ENCODE measurements at places on chromosomes 16 and 17.

DNA sequence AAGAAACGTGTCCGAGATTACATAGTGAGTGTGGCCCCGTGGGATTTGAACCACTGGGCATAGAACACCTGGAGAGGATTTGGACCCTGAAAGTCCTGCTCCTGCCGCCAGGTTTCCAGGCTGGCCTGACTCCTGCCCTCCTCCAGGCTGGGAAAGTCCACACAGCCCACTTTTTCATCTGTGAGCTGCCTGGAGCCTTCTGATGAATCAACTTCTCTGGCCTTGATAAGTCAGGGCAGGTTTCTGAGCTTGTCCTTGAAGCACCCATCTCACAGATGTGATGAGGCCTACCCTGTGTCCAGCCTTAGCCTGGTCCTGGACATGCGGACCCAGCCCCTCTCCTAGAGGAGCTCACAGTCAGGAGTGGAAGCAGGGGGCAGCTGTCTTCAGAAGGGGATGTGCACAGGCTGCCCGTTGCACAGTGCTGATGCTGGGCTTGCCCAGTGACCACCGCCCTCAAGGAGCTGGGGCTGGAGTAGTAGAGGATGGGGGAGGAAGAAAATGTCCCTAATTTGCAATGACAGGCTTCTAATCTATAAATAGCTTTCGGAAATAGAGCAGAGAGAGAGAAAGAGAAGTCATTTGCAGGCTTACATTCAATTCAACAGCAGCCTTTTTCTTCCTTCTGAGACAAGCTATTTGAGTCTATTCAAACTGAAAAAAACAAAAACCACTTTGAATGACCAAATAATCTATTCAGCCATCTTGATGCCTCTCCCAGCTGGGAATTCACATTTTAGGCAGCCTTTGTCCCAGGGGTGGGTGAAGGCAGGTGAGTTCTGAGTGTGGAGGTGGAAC, 73.5 kb upstream of the DNAJA2 start:
- DNase-seq, result no peak

- DNase-seq, result no peak
Measured at GRCh38 chr16:57016831-57017230, 27.5 kb downstream of the NLRC5 start.

DNA sequence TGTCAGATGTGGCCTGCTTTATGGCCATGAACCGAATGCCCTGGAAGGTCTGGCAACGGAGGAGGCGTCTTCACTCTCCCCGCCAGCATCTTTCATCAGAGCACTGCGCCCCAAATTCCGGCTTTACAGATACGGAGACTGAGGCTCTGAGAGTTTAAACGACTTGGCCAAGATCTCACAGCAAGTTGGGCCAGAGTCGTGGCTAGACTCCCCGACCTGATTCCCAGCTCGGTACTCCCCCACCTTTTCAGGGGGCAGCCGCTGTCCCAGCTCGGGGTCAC, 1.7 kb downstream of the NGFR start:
- no peak for DNase-seq

DNA sequence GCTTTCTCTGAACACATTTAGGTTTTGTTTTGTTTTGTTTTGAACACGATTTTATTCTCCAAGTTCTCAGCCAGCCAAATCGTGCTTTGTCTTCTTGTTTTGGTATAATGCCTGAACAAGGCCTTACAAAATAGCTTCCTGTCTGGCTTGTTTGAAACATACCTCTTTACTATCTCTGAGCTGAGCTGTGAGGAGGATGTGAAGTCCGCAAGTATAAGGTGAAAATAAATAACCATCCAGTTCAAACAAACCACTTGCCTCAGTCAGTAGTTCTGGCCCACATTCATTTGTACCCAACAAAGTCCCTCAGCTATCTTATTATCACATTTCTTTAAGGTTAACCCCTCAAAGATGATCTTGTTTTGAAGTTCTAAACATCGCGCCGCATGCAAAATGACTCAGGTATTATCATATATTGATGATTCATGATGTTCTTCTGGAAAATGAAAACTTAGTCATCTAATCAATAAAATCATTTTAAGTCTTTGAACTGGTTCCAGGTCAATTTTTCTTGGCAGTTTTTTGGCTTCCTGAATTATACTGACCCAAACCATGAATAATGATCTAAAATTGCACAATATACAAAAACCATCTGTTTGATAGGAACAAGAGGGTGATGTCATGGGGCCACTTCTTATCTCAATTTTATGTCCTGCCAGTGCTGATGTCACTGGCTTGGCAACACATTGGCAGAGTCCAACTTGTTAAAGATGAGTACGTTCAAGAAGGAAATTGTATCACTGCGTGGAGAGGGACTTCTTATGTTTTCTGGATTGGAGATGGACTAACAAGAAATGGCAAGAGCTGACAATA, 694.3 kb downstream of the KCNJ2 start:
- no peak for DNase-seq

DNA sequence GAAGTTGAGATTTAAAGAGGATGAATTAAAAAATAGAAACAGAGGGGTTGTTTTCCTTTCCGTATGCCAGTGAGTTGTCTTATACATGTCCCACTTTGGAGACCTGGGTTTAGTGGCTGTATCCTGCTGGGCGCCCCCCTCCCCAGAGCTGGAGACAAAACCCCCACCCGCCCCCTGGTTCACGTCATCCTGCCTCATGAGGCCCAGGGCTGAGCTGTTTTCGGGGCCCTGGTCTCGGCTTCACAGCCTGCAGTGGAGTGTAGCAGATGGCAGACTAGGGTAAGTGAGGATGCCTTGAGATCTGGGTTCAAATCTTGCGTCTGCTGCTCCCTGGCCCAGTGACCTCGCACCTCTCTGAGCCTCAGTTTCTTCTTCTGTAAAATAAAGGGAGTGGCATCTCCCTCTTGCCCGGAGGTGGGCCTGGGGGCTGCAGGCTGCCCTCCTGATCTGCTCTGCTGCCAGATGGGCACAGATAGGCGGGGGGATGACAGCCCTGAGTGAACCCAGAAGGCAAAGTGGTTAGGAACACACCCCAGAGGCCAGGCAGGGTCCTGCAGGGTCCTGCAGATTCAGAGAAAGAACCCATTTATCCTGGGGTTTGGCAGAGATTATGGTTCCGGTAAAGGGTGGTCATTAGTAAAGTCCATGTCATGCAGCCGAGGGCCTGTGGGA, 45.1 kb downstream of the SOCS3 start:
- no peak for DNase-seq

- DNase-seq, result no peak
Measured at GRCh38 chr16:2803545-2804195, 5.4 kb downstream of the PRSS41 start.

DNA sequence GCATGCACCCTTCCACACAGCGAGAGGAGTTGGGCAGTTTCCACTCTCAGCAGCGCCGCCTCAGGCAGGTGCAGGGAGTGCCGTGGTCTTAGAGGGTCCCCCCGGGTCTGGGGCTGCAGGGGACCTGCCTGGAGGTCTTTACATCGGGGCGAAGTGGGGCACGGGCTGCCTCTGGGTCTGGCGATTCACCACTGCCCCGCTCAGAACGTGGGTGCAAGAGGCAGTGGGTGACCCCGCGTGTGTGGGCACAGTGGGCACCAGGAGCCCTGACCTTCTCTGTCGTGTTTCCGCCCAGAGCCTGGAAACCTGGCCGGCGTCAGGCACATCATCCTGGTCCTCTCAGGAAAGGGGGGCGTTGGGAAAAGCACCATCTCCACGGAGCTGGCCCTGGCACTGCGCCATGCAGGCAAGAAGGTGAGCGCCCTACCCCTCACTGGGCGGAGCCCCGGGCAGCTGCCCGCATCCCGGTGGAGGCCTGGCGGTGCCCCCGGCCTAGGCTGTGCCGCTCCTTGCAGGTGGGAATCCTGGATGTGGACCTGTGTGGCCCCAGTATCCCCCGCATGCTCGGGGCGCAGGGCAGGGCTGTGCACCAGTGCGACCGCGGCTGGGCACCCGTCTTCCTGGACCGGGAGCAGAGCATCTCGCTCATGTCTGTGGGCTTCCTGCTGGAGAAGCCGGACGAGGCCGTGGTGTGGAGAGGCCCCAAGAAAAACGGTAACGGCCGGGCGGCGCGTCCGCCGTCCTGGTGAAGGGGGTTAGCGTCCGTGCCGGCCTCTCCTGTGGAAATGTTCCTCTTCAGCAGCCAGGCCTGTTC, 3.7 kb downstream of the NUBP2 start:
- no peak for DNase-seq

Data from stimulated activated CD4-positive, alpha-beta T cell treated with anti-CD3 and anti-CD28 coated beads, Interleukin-15, amount 100 ng/mL, for 1 hour (primary cell).